ENCODE measurements at places on chromosomes 5 and 9.

DNA sequence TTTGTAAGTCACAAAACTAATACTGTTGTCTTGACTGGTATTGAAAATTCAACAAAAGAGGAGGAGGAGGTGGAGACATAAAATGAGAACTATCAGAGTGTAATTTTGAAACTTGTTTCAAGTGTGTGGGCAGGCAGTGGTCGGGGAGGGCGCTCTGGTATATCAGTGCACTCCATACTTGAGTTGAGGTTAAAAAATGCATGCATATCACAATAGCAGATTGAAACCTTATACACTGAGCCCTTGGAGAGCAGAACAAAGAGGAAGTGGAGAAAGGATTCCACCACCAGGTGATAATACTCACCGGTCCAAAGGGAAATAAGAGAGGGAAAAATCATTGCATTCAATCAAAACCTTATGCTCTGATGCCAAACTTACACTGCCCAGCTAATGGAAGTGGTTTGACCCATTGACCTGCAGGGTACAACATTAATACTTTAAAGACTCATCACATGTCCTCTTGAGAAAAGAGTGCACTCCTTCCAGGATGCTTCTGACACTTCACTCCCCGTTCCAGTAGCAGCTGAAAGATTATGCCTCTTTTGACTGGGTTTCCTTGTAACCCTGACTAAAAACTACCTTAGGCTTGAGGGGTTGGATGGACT, 79.5 kb upstream of the FAM169A start:
- no peak for DNase-seq

DNA sequence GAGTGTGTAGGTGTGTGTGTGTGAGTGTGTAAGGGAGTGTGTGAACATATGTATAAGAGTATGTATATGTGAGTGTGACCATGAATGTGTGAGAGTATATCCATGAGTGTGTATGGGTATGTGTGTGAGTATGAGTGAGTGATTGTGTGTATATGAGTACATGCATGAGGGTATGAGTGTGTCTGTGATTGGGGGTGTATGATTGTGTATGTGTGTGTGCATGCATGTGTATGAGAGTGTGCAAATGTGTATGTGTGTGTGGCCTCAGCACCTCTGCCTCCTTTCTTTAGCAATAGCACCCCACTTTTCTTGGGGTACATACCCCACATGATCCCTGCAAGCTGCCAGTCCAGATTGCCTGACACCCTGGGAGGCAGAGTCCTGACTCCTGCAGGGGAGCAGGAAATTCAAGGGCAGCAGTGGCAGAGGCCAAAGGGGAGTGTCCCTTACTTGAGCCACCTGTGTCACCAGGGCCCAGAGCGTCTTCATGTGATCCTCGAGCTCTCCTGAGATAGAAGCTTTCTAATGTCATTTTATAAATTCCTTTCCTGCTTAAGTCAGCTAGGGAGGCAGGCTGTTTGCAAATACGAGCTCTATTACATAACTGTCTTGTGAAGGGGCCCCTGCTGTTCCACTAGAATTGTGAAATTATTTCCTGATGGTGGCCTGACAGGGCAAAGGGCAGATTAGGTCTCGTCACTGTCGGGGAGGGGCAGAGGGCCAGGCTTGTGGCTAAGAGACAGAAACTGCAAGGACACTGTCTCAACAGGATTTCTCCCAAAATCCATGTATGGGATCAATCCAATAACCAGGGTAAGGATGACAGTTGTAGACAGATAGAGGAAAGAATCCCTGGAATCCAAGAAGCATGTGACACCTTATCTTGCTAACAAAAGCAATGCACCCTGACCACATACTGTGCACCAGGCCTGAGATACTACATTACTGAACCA, 389.1 kb downstream of the GADD45G start:
- DNase-seq, result no peak

- DNase-seq, result no peak
Measured at GRCh38 chr9:106350777-106351176, 512.2 kb upstream of the ZNF462 start.

GRCh38 chr5:174454464-174454863, 269.9 kb upstream of the MSX2 start:
- DNase-seq, result no peak

DNA sequence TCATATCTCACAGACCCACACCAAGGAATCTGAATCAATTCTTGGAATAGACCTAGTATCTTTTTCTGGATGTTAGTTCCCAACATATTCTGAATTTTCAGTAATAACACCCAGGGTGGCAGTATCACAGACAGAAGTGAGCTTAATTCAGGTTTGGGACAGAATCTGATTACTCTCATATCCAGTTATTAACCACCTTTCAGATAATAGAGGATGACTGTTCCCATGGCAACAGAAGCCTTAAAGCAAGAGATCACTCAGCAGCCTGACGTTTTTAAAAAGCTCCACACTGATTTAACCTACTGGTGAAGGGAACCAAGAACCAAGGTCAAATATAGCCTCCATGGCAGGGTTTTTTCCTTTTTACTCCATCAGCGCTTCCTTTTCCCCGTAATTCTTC, 68.4 kb downstream of the ACTBL2 start:
- no peak for DNase-seq

DNA sequence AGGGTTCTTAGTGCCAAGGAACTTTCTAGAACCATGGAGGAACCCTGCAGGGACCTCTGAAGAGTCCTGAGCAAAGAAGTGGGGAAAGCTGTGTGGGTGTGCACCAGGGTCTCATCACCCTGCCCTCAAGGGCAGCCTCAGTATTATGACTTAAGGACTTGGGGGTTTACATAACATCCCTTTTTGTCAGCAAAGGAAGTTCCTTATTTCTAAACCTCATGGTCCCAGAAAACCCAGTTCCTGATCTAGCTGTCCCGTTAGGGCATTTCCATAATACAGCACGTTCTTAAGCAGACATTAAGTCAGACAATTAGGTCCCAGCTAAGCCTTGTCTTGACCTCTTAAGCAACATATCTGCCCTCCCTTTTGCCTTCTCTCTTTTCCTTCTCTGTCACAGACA, 57.3 kb downstream of the DAPK1 start:
- DNase-seq, result no peak

GRCh38 chr9:119588874-119589744, 219.9 kb upstream of the BRINP1 start:
- DNase-seq, result no peak

DNA sequence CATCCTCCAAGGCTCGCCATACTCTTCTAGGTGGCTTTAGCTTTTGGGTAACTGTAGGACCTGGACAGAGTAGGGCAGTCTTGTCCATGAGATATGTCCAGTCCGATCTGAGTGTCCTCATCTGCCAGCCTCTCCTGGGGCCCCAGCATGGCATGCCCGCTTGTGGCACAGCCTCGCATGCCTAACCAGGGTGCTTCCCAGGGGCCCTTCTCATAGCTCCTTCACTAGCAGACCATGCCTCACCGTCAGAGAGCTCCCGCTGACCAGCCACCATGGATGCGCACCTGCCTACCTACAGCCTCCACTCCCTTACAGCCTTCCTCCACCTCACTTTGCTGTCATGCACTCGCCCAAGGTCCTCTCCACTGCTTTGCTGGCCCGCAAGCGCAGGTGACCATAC, 60.6 kb upstream of the FNIP1 start:
- DNase-seq, result no peak

DNA sequence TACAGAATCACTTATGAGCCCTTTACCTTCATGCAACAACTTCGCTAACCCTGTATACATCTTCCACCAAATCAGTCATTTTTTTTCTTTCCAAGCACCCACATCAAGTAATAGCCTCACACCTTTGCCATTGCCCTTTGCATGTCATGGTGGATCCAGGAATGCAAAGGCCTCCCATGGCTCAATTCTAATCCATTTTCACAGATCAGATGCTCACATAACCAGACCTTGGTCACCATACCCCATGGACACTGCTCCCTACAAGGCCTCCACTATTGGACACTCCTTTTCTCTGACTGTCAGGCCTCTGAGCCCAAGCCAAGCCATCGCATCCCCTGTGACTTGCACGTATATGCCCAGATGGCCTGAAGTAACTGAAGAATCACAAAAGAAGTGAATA, 179.5 kb downstream of the RASEF start:
- no peak for DNase-seq

DNA sequence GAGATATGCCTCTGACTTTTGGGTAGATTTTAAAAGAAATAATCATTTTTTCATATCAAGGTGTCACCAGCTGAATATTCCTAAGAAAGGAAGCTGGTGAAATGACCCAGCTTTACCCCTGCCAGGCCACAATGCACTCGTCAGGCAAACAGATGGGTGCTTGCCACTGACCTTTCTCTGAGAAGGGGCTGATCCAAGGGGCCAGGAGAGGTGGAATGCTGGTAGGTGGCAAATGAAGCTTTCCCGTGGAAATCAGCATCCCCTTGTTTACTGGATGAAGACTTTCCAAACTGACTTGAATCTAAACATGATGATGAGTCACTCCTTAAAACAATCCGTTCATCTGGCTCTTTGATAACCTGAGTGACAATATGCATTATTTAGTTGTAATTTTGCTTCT, 44.3 kb upstream of the PLPP6 start:
- DNase-seq, result no peak
